Foreskin fibroblast (primary cell): ENCODE measurements at places on chromosomes 7 and 10.

DNA sequence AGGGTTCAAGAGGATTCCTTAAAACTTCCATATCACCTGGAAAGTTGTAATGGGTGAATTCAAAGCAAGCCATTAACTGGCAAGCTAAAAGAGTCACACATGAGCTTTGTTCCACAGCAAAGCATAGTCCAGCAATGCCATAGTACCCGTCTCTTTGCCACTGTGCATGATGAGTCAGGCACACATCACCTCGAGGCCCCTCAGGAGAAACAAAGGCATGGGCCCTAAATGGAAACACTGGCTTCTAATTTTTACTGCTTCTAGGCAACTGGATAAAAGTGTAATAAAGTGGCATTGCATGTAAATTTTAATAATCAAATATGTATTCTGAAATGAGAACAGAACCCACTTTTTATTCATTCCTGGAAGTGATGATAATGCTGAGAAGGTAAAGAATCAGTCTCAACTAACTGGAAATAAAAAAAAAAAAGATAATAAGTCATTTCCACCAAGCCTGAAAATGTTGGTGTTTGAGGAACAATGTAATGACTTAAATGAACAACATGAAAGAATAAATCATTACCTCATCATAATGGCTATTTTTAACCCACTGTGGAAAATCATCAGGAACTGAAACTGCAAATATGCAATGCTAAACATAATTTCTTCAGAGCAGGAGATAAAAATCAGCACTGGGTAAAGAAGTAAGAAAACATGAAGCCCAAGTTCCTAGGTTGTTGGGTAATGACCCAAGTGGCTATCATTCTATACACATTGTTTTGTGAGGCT is 104.9 kb downstream of the CDK6 start:
- no peak for DNase-seq

DNA sequence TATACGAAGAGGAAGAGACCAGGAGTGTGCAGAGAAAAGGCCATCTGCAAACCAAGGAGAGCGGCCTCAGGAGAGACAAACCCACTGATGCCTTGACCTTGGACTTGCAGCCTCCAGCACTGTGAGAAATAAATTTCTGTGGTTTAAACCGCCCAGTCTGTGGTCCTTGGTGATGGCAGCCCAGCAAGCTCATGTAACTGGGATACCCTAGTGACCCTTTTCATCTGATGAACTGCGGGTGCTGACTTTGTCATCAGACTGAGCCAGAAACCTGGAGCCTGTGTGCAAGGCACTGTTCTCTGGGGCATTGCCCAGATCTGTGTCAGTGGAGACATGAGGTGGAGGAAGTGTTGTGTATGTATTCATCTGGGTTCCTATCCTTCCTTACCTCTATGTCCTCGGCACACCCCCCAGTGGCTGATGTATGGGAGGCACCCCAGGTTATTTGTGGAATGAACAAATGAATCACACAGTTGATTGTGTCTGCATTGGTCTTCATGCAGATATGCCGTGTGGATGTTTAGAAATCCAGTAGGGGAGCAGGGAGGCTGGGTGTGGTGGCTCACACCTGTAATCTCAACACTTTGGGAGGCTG is 64.5 kb upstream of the BTBD16 start:
- no peak for DNase-seq

DNA sequence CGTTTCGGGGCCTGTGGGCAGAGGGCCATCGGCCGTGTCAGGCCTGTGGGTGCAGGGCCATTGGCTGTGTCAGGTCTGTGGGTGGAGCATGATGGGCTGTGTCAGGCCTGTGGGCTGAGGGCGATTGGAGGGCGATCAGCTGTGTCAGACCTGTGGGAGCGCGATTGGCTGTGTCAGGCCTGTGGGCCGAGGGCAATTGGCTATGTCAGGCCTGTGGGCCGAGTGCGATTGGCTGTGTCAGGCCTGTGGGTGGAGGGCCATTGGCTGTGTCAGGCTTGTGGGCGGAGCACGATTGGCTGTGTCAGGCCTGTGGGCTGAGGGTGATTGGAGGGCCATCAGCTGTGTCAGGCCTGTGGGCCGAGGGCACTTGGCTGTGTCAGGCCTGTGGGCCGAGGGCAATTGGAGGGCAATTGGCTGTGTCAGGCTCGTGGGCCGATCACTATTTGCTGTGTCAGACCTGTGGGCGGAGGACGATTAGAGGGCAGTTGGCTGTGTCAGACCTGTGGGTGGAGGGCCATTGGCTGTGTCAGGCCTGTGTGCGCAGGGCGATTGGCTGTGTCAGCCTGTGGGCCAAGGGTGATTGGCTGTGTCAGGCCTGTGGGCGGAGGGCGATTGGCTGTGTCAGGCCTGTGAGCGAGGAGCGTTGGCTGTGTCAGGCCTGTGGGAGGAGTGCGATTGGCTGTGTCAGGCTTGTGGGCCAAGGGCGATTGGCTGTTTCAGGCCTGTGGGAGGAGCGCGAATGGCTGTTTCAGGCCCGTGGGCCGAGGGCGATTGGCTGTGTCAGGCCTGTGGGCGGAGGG is 54.1 kb downstream of the DYNC2I1 start:
- no peak for DNase-seq

DNA sequence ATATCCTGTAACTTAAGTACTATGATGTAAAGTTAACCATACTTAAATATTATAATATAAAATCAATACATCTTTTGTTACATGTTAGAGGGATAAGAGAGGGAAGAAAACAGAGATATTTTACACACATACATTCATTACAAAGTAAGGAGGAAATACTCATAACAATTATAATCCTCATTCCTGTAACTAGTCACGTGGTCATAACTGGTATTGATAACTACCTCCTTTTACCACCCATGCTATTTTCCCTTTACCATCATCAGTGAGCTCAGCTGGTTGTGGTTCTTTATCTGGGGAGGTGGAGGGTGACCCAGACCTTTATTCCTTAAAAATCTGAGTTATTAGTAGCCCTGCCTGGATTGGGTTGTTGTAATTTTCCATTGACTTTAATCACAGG is 8.3 kb downstream of the GIMAP8 start:
- DNase-seq = no peak

- DNase-seq = no peak
Measured at GRCh38 chr10:83357627-83358026, 781.7 kb upstream of the GHITM start.

DNA sequence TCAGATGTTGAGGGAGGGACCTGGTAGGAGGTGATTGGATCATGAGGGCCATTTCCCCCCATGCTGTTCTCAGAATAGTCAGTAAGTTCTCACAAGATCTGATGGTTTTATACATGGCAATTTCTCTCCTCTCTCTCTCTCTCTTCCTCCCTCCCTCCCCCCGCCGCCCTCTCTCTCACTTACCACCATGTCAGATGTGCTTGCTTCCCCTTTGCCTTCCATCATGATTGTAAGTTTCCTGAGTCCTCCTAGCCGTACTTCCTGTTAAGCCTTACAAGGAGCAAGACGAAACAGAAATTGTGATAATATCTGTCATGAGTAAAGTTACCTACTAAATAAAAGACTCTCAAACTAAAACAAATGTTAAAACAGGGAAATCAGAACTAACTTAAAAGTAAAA is 19.9 kb upstream of the GPR141 start:
- no peak for DNase-seq

DNA sequence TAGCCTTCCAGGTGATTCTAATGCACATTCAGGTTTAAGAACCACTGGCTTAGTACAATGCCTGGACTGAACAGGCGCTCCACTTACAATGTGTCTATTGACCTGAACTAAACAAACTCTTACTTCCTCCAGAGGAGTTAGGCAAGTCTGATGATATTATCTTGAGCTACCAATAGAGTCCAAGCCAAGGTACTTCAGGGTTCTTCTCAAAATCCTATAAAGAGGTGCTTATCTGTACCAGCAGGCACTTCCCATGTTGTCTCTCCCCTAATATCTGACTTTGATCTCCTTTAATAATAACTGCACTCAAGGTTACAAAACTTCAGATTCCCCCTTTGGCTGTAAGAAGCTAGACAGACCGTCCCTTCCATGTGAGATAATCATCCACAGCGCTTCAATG is 157.0 kb upstream of the SVIL start:
- no peak for DNase-seq
